NCI-H2081 treated with DMSO at 0.1 percent for 48 hours (cell line): ENCODE measurements at places on chromosomes 16 and 17.
A peak's percentile ranks its signal among the peaks of the same experiment; 100 is the strongest.

- no peak for DNase-seq
Measured at GRCh38 chr16:79150632-79151310, 449.8 kb downstream of the MAF start.

DNA sequence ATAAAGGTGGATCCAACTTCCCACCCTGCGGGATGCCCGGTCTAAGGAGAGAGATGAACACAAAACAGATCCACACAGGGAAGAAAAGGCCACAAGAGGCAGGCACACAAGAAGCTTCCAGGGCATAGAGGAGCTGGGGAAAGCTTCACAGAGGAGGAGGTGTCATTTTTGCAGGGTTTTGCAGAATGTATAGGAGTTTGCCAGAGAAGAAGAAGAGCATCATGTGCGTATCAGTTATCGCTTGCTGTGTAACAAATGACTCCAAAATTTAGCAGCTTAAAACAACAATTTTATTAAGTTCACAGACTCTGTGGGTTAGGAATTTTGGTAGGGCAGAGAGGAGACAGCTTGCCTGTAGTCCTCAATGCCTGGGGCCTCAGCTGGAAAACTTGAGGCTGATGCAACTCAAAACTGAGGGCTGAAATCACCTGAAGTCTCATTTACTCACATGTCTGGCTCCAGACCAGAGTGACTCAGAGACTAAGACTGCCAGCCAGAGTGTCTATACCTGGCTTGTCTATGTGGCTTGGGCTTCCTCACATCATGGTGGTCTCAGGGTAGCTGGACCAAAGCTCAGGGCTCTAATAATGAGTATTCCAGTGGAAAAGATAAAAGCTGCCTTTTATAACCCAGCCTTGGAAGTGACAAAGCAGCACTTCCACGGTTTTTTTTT lies 33.9 kb upstream of the ZNF423 start:
- no peak for DNase-seq

DNA sequence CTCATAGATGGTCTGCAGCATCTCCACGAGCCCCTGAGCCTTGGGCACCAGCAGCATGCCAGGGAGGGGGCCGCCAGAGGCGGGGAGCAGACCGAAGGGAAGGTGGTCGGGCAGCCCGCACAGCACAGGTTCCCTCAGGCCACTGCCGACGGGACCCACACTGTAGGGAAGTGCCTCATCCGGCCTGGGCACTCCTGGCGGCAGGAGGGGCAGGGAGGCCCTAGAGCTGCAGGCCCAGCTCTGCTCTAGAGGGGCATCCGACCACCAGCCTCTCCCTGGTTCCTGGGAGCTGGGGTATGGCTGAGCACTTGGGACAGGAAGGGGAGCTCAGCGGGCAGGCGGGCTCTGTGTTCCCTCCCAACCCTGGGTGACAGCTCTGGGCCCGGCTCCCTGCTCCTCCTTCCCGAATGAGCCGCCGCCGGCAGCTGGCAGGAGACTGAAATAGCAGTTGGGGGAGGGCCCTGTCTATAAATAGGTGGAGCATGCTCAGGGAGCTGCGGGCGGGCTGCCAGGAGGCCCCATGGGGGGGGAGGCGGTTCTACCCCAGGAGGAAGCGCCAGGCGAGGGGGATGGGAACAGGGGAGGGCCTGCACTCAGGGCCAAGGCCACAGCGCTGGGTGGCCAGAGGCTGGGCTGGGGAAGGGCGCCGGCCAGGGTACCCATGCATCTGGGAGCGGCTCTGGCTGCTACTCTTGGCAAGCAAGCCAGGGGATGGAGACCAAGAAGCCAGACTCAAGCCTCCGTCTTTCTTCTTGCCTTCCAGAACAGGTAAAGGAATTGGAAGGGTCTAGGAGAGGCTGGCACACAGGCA lies 12.4 kb downstream of the HDAC5 start:
- DNase-seq = peak; percentile 91

GRCh38 chr16:81499576-81500380 lies 55.2 kb downstream of the CMIP start:
- no peak for DNase-seq

GRCh38 chr16:29126057-29126494 lies 141.2 kb downstream of the LAT start:
- no peak for DNase-seq

GRCh38 chr16:30941600-30942425 lies 7.1 kb upstream of the ORAI3 start:
- DNase-seq = no peak

GRCh38 chr17:13337864-13338371 lies 263.8 kb downstream of the HS3ST3A1 start:
- no peak for DNase-seq

DNA sequence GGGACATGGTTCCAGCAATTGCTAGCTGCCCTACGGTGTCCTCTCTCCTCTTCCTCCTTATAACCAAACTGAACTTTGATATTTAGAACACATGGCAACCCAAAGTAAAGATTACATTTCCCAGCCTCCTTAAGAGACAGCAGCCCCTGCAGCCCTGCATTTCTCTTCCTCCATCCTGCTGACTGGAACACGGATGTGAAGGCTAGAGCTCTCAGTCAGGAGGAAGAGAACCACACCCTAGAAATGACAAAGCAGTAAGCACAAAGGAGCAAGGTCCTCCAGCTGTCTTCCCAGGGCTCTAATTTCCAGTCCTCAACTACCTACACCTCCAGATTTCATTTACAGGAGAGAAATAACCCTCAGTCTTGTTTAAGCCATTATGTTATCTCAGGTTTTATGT lies 10.9 kb downstream of the DYNC1LI2 start:
- DNase-seq = no peak

GRCh38 chr16:4666537-4667202 lies 26.7 kb upstream of the NUDT16L1 start:
- DNase-seq = no peak

DNA sequence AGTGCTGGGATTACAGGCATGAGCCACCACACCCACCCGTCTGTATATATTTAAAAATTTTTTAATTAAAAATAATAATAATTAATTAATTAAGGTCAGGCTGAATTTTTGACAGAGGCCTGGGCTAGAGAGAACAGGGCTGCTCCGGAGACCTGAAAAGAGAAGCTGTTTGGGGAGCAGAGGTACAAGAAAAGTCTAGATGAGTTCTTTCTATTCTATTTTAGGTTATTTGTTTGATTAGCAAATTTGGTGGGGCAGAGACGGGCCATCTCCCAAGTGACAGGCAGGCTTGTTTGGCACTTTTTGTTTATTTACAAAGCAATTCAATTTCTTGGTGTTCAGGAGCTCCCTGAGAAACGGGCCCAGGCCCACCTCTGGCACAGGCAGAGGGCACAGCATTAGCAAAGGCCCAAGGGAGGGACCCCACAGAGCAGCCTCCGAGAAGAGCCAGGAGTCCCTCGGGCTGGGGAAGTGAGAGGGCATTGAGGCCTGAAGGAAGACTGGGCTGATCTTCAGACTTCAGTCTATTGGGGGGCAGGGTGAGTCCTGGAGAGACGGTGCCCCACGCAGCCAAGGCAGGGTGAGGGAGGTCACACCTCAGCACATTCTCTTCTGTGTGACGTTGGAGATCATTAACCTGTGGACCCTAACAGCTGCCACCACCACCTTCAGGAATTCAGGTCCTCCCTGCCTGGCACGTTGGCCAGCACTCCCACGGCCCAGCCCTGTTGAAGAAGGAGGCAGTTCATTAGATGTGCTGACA lies 10.8 kb upstream of the RIPOR1 start:
- DNase-seq = no peak

- no peak for DNase-seq
Measured at GRCh38 chr17:60887614-60888028, 210.0 kb downstream of the BCAS3 start.

- no peak for DNase-seq
Measured at GRCh38 chr16:4321286-4322120, 5.6 kb downstream of the GLIS2 start.

DNA sequence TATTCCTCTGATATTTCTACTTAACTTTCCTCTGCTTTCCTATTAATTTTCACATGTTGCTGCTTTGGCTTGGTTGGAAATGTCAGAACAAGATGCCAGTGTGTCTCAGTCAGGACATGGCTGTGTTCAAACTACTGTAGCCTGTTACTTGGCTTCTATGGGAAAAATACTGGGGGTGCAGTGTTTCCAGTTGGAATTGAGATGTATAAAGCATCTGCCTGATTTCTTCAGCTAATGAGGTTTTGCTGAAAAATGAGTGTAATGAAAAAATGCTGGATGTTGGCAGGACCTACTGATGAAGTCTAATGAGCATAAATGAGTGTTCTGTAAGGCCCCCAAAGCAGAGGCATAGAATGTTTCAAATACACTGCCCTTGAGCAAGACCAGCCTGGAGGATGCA lies 166.6 kb downstream of the PHKB start:
- no peak for DNase-seq

DNA sequence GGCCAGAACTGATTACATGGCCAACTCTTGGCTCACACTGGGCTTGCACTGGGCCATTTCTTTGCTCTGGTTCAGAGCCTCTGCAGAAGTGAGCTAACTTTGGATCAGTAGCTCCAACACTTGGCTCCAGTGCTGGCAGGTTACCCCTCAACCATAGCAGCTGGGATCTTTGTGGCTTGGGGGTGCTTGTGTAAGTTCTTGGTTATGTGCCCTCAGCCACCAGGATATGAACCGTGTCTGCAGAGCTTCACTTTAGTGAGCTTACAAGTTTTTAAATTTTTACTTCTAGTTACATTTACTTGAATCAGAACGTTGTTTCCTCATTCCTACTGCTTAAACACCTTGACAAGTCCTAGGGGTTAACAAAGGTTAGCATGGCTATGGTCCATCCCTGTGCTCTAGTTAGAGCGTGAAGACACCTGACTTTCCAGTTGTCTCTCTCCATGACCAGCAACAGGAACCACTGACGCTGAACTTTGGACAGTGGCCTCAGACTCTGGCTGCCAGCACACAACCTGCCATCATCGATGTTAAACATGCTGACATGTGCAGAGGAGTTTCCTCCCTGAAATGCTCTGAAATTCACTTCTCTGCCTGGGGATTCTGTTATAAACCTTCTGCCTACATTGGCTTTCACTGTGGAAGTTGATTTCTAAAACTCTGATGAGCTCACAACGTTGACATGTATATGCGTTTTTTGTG lies 4.1 kb downstream of the PDF start:
- DNase-seq = no peak

- no peak for DNase-seq
Measured at GRCh38 chr17:2060681-2061440, 6.0 kb downstream of the HIC1 start.

GRCh38 chr16:55436587-55436986 lies 42.4 kb upstream of the MMP2 start:
- no peak for DNase-seq

DNA sequence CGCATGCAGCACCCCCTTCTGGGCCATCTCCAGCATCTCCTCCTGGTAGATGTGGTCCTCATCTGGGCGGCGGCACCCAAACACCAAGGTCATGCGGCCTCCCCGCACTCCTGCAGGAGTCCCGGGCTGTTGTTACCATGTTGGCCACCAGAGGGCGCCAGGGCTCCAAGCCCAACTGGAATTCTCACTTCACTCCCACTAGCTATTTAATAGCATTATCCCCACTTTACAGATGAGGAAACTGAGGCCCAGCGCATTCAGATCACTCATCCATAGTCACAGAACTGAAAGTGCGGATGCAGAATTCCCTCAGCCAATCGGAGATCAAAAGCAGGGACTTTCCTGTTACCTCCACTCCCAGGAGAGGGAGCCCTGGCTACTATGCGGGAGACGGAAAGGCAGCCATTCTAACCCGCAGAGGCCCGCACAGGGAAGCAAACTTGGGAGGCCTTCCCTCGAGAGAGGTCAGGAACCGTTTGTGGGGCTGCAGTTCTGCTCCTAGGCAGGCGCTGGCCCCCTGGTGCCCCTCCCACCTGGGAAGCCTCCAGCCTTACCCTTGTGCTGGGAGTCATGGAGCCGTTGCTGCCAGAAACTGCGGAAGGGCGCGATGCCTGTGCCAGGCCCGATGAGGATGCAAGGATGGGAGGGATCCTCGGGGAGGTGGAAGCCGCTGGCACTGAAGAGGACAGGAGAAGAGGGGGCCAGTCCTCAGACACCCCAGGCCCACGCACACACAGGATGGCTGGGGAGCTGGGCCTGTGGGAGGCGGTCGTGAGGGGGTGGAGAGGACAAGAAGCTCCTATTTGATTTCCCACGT lies 40.1 kb downstream of the NOS2 start:
- no peak for DNase-seq

DNA sequence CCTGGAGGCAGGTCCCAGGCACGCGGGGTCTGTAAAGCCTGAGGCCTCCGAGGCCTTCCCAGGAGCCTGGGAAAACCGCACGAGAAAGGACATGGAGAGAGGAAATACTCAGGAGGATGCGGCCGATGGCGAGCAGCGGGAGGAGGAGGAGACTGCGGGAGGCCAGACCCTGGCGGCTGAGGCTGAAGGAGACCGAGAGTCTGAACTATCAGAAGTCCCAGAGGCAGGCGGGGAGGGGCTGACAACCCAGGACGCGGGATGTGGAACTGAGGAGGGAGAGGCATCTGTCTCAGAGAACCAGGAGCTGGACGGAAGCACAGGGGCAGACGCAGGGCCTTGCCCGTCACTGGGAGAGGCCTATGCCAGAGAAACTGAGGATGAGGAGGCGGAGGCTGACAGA lies 2.4 kb downstream of the APOBR start:
- no peak for DNase-seq

DNA sequence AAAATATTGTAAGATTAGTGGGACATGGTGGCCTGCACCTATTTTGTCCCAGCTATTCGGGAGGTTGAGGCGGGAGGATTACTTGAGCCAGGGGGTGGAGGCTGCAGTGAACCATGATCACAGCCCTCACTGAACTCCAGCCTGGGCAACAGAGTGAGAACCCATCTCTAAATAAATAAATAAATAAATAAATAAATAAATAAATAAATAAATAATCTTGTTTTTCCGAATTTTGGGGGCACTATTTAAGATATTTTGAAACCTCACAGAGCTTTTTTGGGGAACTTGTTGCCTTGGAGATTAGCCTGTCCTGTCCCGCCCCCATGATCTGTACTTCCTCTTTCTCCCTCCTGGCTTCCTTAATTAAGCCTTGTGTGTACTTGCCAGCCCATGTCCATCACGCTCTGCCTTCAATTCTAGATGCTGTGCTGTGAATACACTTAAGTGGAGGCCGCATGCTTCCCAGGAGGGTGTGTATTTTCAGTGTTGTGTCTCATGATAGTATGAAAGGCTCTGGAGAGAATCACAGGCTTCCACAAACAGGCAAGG lies 4.4 kb downstream of the LGALS9 start:
- no peak for DNase-seq

DNA sequence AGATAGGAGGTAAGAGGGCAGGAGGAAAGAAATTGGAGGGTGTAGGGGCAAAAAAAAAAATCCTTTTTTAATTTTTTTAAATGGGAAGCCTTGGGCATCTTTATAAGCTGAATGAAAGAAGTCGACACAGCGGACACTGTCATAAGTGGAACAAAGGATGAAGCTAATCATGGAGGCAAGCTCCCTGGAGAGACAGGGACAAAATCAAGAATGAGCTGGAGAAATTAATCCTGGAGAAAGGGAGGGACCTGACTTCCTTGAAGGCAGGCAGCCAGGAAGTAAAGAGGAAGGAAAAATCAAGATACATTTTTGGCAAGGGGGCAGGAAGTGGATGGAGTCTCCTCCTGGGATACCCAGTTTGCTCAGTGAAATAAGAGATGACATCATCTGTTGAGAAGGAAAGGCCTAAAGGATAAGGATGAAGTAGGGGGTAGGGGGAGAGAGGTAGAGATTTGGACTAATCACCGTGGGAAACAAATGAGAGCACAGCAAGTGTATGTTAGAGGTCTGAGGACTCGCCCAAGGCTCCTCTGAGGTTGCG lies 179.3 kb downstream of the SLC39A11 start:
- DNase-seq = no peak

GRCh38 chr17:385836-386140 lies 33.2 kb upstream of the RPH3AL start:
- DNase-seq = no peak

- DNase-seq = no peak
Measured at GRCh38 chr17:12821376-12821940, 32.2 kb downstream of the ARHGAP44 start.
